ENCODE measurements at places on chromosomes 11 and 22.
A peak's percentile ranks its signal among the peaks of the same experiment; 100 is the strongest.

DNA sequence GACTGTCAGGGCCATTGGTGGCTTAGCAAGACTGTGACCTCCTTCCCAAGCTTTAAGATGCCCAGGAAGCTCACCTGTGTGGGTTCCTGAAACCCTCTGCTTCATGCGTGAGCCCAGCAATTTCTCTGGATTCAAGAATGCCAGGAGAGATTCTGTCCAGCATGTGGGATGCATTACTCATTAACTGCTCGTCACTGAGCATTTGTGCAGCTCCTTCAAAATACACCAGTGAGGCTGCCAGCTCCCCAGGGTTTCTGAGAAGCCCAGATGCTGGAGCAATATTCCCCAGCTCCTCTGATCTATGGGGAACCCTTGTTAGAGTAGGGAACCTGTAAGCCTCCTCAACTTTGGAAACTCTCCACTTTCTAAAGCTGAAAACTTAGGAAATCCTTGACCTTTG, 126.5 kb downstream of the CHST1 start:
- no peaks in the 10 kb centered on the region for H3K36me3 ChIP-seq
- H3K27ac ChIP-seq: no peak overlapping the region
- H3K27me3 ChIP-seq: no peaks in the 10 kb centered on the region

DNA sequence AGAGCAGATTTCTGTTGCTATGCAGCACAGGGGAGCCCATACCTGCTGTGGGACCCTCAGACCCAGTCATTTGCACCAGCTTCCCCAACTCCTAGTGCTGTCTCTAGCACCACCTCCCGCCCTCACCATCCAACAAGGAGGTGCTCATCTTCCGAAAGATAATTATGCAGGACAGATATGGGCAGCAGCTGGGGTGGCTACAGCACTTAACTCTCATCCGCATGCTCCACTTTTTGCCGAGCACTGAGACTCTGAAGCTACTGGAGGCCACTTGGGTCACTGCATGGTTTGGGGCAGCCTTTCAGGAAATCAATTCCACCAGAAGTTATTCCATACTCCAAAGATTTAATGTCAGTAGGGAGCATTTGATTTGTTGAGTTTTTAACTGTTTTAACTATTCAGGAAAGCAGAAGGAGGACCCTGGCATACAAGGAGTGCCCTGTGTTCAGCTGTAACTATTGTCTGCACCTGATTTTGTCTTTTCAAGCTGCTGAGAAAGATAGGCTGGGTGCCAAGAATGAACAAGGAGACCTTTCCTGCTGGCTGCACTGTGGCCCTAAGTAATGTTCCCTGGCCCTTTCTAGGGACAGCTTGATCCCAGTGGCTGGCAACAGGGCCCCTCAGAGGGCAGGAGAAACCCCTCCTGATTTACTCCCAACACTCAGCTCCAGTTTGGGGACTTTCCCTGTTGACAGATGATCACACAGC, 67.3 kb upstream of the CSNK2A3 start:
- H3K4me1 ChIP-seq: peaks cover 18% of the 10 kb centered on the region
- no peak overlapping the region for H3K4me3 ChIP-seq
- H3K27me3 ChIP-seq: peaks cover 12% of the 10 kb centered on the region
- no peak for DNase-seq
- no peaks in the 10 kb centered on the region for H3K36me3 ChIP-seq
- H3K27ac ChIP-seq: no peak overlapping the region

GRCh38 chr11:66243782-66244535, 24.5 kb upstream of the RAB1B start:
- no peak overlapping the region for H3K4me3 ChIP-seq
- no peaks in the 10 kb centered on the region for H3K4me1 ChIP-seq
- no peak for DNase-seq
- no peak overlapping the region for H3K27ac ChIP-seq
- H3K36me3 ChIP-seq: peaks cover 11% of the 10 kb centered on the region
- H3K27me3 ChIP-seq: no peaks in the 10 kb centered on the region

GRCh38 chr11:959027-959426, 33.4 kb downstream of the AP2A2 start:
- H3K27me3 ChIP-seq: no peaks in the 10 kb centered on the region
- no peak overlapping the region for H3K27ac ChIP-seq
- peaks cover 4% of the 10 kb centered on the region for H3K36me3 ChIP-seq
- H3K4me1 ChIP-seq: no peaks in the 10 kb centered on the region
- H3K4me3 ChIP-seq: no peak overlapping the region

GRCh38 chr22:44363980-44364750, 51.4 kb upstream of the SHISAL1 start:
- no peak overlapping the region for H3K4me3 ChIP-seq
- no peak for DNase-seq
- H3K4me1 ChIP-seq: peaks cover 40% of the 10 kb centered on the region
- no peaks in the 10 kb centered on the region for H3K36me3 ChIP-seq
- peaks cover 8% of the 10 kb centered on the region for H3K27me3 ChIP-seq
- H3K27ac ChIP-seq: peak overlapping the region; percentile 93

- no peak overlapping the region for H3K27ac ChIP-seq
- H3K4me3 ChIP-seq: no peak overlapping the region
- H3K4me1 ChIP-seq: no peaks in the 10 kb centered on the region
- H3K36me3 ChIP-seq: no peaks in the 10 kb centered on the region
These were observed 381.8 kb downstream of the TBC1D22A start for GRCh38 chr22:47144076-47144765.

GRCh38 chr11:128482512-128483191, 104.7 kb downstream of the ETS1 start:
- H3K36me3 ChIP-seq: peaks cover 57% of the 10 kb centered on the region
- H3K27ac ChIP-seq: no peak overlapping the region
- H3K27me3 ChIP-seq: no peaks in the 10 kb centered on the region
- peak; percentile 75 for DNase-seq
- peaks cover 5% of the 10 kb centered on the region for H3K4me1 ChIP-seq
